Cardiac fibroblast (primary cell): ENCODE measurements at places on chromosomes 12 and 14.
A peak's percentile ranks its signal among the peaks of the same experiment; 100 is the strongest.

DNA sequence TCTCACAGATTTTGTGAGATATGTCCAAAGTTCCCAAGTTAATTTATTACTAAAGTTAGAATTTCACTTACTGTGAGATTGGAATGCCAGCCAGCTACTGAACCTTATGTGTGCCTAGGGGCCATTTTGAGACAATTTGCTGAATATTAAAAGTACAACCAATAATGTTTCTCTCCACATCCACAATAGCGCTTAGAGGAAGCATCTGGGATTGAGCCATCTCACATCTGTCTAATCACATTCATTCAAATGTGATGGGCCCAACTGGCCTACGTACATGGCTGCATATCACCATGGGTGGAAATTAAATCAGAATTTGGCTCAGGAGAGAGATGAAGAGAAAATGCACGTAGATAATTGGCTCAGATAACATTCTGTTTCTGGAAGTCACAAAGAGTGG lies 1294.0 kb downstream of the AACS start:
- DNase-seq, result no peak

DNA sequence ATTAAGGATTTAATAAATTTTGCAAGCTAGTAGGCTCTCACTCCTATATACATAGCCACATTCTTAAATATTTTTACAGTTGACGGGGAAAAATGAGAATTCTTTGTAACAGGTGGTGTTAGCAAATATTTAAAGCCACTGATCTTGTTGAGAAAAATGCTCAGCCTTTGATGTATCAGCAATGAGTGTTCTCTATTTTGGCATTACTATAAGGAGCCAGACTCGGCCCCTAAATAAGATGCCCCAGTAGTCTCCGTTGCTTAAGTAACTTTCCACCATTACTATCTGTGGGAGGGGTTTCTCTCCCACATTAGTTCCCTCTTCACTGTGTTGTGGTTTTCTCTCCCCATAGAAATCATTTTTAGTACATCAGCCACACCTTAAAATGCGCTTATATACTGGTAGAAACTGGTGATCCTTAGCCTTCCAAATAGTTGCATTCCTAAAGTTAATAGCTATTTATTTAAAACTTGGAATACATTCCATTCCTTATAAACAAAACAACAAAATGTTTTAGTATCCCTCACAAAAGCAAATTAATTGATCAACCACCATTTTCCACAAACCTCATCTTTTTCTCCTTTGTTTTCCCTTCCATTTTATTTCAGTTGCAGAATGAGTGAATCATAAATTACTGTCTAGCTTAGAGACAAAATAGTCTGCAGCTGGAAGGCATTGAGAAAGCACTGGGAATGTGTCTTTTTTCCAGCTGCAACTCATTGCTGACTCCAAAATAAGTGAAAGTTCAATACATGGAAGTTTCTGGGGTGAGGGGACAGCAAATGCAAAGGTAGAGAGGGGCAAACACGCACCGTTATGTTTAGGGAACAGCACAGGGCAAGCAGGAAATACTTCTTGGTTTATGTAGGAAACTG lies 84.7 kb upstream of the FERMT2 start:
- peak; percentile 27 for DNase-seq

- DNase-seq, result no peak
Measured at GRCh38 chr14:56129092-56129491, 10.9 kb downstream of the PELI2 start.

GRCh38 chr12:47862167-47862750 lies 42.5 kb downstream of the VDR start:
- no peak for DNase-seq

DNA sequence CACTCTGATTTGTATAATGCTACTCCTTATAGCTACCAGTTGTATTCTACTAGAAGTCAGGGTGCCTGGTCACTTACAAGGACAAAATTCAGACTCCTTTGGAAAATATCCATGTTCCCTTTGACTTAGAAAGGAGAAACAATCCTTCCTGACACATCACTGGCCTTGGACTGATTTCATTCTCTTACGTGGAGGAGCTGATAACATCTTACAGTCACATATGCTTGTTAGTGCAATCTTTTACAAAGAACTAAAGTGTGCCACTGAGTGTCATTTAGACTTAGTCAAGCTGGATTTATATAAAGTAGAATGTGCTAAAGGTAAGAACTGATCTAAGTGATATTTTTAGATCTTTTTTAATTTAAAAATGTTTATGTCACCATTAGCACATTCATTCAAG lies 131.0 kb upstream of the TMTC2 start:
- peak; percentile 0 for DNase-seq

DNA sequence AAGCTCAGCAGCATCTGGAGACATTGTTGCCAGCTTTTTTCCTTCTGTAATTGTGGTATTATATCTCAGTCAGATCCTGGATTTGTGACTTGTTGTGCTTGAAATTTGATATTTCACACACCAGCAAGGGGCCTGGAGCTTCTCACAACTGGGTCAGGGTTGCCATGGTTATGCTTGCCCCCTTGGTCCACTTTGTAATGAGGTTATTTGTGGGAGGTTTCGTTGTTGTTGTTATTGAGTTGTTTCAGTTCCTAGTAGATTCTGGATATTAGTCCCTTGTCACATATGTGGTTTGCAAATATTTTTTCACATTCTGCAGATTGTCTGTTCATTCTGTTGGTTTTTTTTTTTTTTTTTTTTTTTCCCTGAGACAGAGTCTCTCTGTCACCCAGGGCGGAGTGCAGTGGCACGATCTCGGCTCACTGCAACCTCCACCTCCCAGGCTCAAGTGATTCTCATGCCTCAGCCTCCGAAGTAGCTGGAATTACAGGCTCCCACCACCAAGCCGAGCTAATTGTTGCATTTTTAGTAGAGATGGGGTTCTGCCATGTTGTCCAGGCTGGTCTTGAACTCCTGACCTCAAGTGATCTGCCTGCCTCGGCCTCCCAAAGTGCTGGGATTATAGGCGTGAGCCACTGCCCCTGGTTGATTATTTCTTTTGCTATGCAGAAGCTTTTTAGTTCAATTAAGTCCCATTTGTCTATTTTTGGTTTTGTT lies 80.6 kb upstream of the ETV6 start:
- DNase-seq, result no peak

GRCh38 chr12:75816897-75817296 lies 214.7 kb downstream of the PHLDA1 start:
- peak; percentile 91 for DNase-seq

- no peak for DNase-seq
Measured at GRCh38 chr12:6742834-6743233, 10.1 kb downstream of the MLF2 start.

DNA sequence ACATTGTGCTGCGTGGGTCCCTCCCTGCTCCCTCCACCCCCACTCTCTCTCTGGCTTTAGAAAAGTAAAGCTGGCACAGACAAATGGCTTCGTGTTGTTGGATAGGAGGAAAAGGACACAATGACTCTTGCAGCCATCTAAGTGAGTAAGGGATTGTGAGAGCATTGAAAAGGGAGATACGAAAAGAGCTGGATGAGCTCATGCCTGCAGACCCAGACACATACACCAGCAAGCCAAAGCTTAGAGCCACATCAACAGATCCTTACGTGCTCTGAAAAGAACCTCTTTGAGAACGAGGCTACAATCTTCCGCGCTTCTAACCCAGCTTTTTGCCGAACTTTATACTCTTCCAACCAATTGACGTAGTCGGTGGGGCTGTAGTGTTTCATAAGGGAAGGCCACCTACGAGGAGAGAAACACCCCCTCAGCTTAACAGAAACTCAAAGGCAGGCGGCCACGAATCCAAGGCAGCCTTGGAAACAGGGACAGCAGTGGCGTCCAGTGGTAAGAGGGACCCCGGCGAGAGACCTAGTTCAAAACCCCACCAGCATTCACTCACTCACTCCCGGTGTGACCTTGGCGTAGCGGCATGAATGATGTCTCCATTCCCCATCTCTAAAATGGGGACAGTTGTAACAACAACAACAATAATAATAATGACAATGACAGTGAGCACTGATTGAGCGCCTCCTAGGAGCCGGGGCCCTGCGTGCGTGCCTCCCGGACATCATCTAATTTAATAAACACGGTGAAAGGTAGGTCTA lies 1.1 kb downstream of the FBXO21 start:
- peak; percentile 61 for DNase-seq

GRCh38 chr12:92110083-92110640 lies 35.5 kb downstream of the BTG1 start:
- no peak for DNase-seq

- DNase-seq, result peak; percentile 19
Measured at GRCh38 chr14:26132061-26132645, 465.7 kb downstream of the NOVA1 start.

DNA sequence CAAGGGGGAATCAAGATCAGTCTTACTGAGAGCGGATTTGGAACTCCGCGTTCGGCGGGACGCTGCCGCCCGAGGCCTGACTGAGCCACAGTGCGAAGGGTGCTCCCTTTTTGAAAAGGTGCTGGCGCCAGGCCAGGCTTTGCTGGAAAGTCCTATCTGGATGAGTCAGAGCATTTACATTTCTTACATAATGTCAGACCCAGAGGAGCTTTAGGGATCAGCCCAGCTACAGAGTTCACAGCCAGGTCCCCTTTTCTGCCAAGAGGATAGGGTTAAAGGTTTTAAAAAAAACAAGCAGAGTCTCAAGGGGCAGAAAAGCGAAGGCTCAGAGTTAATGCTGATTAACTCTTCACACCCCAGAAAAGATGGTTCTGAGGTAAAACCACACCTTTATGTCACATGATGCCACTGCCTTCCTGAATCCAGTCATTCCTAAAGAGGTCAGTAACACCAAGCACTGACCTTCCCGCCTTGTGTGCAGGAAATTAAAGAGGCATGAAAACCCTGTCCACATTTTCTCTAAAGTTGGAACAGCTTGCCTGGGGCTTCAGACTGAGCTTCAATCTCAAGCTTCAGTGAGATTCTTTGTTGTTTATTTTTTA lies 11.7 kb upstream of the FBXL14 start:
- peak; percentile 95 for DNase-seq

DNA sequence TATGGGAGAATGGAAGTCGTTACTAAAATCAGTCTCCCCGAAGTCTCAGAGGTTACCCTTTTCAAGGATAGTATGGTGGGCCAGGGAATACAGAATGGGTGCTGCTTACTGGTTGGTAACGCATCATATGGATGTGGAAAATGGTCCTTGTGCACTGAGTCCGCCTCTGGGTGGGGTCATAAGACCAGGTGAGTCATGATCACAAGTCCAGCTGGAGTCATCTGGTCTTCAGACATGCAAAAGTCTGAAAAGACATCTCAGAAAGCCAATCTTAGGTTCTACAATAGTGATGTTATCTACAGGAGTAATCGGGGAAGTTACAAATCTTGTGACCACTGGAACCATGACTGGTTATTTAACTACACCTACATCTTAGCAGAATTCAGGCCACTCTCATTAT lies 71.9 kb upstream of the TCL1B start:
- no peak for DNase-seq
